ENCODE measurements at places on chromosomes 16 and 17. TPM values are rescaled to one million over a fixed set of nuclear protein-coding genes. Genes with fewer than 3 reads are reported as not detected.

The EIF3CL gene
- 57.8 TPM for total RNA-seq

DNA sequence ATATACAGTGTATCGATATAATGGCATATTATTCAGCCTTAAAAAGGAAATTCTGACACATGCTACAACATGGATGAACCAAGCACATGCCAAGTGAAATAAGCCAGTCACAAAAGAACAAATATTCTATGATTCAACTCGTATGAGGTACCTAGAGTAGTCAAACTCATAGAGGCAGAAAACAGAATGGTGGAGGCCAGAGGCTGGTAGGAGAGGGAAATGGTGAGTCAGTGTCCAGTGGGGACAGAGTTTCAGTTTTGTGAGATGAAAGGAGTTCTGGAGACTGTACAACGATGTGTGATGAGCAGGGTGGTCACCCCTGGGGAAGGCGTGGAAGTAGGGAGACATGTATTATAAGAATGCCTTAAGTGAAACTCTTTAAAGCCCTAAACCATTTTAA is 39.9 kb downstream of the RNF157 start:
- DNase-seq, result no peak

GRCh38 chr16:12087901-12088421 is 111.4 kb downstream of the SNX29 start:
- no peak for DNase-seq

The GJC1 gene
- 60.9 TPM for total RNA-seq

The KRT20 gene
- total RNA-seq, result not detected

GRCh38 chr17:1347589-1348323 is 52.3 kb downstream of the YWHAE start:
- no peak for DNase-seq

The COPS3 gene
- total RNA-seq, result 71.7 TPM

The SLC43A2 gene
- 31.3 TPM for total RNA-seq

GRCh38 chr17:47275245-47275984 is 21.8 kb downstream of the ITGB3 start:
- peak; percentile 62 for DNase-seq

DNA sequence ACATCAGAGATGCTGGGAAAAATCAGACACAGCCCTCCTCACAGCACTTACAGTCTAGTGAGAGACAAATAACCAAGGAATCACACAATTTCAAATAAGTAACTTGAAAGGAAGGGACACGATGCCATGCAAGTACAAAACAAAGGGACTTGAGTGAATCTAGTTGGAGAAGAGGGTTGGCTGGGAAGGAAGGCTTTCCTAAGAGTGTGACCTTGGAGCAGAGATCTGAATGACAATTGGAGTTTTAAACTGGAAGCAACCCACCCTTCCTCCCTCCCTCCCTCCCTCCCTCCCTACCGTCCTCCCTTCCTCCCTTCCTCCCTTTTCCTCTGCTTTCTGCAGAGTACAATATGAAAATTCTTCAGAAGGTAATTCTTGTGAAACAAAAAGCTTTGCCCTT is 31.1 kb downstream of the ADAMTS18 start:
- DNase-seq, result no peak

All from glutamatergic neuron (in vitro differentiated cells).